M059J (cell line): ENCODE measurements at places on chromosomes 3 and 15. TPM values are rescaled to one million over a fixed set of nuclear protein-coding genes. Genes with fewer than 3 reads are reported as not detected.

The WWTR1 gene
- 25.0 and 36.4 TPM in 2 replicates for total RNA-seq

The KCNAB1 gene
- total RNA-seq, result 0.05 and 0.69 TPM in 2 replicates

The PLA2G4E gene
- not detected in 2 replicates for total RNA-seq

The KBTBD13 gene
- total RNA-seq, result not detected in 2 replicates

The ANXA2 gene
- total RNA-seq, result 2,649 and 2,950 TPM in 2 replicates

The PLS1 gene
- 13.9 and 17.1 TPM in 2 replicates for total RNA-seq

The AADACL2 gene
- total RNA-seq, result not detected in 2 replicates
